ENCODE measurements at places on chromosomes 6 and 20.
A peak's percentile ranks its signal among the peaks of the same experiment; 100 is the strongest.

GRCh38 chr20:53699906-53700305 is 106.3 kb upstream of the ZNF217 start:
- DNase-seq: no peak

- no peak for DNase-seq
Measured at GRCh38 chr20:32672394-32672981, 1.3 kb downstream of the C20orf203 start.

GRCh38 chr6:170166511-170167122 is 124.3 kb downstream of the DLL1 start:
- peak; percentile 18 for DNase-seq

DNA sequence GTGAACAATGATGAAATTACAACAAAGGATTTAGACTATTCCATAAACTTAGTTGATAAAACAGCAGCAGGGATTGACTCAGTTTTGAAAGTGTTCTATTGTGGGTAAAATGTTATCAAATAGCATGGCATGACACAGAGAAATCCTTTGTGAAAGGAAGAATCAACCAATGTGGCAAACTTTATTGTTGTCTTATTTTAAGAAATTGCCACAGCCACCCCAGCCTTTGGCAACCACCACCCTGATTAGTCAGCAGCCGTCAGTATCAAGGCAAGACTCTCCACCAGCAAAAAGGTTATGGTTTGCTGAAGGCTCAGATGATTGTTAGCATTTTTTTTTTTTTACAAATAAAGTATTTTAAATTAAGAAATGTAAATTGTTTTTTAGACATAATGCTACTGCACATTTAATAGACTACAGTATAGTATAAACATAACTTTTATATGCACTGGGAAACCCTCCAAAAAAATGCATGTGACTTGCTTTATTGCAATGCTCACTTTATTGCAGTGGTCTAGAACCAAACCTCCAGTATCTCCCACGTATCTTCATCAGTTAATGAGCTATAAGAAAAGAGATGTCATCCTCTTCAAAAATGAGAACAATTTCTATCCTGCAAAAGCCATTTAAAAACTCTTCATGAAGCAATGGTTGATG is 162.7 kb downstream of the SOBP start:
- no peak for DNase-seq

- DNase-seq: no peak
Measured at GRCh38 chr20:13684566-13685222, 46.0 kb upstream of the TASP1 start.

DNA sequence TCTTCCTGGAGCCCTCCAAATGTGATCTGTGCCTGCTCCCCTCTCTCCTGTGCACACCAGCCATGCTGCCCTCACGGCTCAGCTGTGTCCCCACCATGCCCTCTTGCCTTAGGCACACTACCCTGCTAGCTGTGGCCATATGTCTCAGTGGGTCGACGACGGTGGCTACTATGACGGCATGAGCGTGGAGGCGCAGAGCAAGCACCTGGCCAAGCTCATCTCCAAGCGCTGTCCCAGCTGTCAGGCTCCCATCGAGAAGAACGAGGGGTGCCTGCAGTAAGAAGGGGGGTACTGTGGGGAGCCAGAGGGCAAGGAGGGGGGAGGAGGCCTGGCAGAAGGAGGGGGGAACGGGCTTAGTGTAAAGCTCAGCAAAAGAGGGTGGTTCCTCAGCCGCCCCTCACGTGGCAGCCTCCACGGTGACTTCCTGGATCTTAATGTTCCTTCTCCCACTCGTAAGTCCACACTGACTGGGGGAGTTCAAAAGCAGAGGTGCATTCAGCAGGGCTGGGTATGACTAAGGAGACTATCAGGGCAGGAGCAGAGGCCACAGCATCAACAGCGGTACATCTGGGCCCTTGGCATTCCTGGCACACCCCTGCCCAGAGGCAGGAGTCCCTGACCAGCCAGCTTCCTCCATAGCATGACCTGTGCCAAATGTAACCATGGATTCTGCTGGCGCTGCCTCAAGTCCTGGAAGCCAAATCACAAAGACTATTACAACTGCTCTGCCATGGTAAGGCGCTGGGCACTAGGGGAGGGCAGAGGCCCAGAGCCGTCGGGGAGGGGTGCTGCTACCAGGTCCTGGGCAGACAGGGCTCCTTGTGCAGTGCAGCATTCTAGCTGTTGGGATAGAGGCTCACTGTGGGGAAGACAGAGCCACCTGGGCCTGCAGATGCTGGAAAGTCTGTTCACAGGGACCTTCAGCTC is 8.0 kb downstream of the DNPH1 start:
- DNase-seq: no peak

DNA sequence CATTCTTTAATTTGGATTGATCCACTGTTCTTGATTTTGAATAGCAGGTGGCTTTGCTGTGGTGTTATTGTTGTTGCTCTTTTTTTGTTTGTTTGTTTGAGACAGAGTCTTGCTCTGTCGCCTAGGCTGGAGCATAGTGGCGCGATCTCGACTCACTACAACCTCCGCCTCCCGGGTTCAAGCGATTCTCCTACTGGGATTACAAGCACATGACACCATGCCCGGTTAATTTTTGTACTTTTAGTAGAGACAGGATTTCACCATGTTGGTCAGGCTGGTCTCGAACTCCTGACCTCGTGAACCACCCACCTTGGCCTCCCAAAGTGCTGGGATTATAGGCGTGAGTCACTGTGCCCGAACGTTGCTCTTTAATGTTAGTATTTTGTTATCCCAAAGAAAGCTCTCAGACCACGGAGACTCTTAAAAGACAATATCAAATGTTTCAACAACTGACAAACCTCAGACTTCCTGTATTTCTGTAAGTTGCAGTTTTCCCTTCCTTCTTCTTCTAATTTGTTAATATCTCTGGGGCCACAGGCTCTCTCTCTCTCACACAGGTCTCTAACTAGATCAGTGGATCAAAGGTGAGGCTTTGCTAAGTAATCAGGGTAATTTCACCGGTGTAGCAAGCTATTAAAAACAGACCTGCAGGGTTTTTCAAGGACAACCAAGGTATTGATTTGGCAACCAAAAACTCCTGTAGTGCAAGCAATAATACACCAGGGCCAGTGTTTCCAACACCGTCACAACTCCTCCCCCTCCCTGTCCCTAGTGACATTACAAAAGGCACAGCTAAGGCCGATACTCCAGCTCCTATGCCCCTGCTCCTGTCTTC is 48.8 kb upstream of the ZNF217 start:
- peak; percentile 53 for DNase-seq

DNA sequence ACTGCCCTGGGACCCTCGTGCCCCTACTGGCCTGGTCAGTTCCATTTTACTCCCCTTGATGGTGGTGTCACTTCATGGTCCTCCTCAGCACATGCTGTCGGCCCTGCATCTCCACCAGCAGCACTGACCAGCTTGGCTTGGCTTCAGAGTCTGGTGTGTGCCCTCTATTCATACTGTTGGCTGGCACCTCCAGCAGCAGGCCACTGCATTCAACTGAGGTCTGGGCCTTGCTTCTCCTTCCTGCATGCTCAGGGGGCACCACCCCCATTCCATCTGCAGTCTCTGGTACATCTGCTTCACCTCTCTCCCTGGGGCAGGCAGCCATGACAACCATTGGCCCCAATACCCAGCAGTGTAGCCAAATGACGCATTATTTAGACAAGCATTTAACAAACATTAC is 155.9 kb downstream of the SLC24A3 start:
- no peak for DNase-seq

GRCh38 chr20:1775117-1775516 is 117.5 kb upstream of the SIRPG start:
- DNase-seq: no peak

DNA sequence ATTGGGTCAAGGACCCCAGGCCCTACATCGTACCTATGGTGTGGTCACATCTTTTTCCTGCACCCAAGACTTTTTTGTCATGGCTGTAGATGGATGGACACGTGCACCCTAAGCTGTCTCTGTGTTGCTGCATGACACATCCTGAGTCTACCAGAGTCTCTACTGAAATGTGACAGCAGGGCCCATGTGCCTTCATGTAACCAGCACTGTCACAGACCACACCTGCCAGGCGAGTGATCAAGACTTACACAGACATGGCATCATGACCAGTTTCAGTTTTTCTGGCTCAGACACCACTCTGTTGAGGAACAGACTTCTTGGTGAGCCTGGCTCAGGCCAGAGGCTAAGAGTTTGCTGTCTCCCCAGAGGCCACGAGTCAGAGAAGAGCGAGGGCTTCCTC is 7.6 kb downstream of the PRND start:
- DNase-seq: no peak

DNA sequence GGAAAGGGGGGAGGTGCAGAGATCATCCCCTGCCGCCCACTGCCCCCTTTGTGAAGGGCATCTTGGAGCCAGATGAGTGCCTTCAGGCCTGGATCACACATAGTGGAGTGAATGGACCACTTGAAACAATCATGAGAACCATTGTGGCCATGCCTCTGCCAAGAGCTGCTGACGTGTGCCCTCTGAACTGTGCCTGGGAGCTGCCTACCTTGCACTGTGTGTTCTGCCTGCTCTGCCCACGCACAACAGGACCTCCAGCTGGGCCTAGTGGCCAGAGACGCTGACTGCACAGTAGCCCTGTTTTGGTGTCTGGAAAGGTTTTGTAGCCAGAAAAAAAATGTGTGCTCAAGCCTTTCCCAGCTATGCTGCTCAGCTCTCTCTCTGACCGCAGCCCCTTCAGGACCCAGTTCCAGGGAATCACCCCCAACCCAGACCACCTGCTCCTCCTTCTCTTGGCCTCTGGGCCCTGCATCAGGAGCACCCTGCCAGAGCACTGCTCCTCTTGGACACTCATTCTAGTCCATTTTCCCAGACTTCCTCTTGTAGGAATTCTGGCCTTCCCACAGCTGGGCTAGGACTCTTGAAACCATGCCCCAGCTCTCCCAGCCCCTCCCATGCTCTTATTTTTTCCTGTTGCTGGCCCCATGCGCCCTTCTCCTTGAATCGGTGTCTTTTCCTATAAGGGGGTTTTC is 1.6 kb upstream of the ADIG start:
- DNase-seq: no peak

DNA sequence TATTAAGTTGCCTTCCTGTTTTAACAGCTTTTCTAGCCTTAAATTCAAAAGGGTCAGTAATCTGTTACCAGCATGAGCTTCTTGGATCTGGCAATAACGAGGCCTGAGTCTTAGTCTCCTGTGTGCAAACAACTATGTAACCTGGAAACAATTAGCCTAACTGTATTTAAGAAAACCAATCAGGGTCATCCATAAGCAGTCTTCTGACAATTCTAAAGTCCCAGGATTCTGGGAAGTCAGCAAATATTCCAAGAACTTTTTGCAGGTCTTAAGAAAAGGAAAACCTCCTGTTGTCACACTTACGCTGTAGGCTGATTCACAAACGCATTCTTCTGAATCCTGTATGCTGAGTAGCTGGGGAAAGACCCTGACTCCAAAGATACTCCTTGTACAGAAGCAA is 90.4 kb downstream of the COL12A1 start:
- DNase-seq: no peak

- no peak for DNase-seq
Measured at GRCh38 chr20:60787276-60787675, 464.8 kb upstream of the CDH4 start.

DNA sequence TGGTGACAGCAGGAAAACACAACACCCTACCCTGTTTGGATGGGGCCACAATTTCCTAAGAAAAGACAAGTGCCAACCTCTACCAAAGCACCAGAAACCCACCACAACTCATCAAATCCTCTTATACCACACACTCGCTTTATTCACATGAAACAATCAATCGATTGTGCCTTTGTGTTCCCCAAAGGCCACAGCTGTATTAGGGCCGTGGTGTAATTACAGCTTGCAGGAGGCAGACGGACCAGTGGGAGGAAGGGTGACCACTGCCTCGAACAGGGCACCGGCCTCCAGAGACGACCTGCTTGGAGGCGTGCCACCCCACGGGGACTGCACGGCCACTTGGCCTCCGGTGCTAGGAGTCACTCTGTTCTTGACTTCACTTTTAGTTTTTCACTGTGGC is 264.1 kb downstream of the FOXC1 start:
- no peak for DNase-seq

DNA sequence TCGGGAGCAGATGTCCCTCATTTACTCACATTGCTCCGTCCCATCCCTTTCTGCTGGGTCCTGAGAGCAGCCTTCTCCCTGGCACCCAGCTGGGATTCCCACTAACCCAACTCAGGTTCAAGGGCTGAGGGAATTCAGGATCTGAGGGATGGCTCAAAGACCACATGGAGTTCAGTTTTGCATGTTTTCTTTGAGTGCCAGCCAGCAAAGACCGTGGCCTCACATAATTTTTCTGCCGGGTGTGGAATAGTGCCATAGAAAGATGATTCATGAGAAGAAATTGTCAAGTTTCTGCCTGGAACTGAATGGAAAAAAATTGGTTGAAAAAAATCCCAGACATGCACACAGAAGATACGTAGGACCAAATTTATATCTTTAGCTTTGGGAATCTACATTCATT is 168.6 kb downstream of the CD83 start:
- peak; percentile 70 for DNase-seq

DNA sequence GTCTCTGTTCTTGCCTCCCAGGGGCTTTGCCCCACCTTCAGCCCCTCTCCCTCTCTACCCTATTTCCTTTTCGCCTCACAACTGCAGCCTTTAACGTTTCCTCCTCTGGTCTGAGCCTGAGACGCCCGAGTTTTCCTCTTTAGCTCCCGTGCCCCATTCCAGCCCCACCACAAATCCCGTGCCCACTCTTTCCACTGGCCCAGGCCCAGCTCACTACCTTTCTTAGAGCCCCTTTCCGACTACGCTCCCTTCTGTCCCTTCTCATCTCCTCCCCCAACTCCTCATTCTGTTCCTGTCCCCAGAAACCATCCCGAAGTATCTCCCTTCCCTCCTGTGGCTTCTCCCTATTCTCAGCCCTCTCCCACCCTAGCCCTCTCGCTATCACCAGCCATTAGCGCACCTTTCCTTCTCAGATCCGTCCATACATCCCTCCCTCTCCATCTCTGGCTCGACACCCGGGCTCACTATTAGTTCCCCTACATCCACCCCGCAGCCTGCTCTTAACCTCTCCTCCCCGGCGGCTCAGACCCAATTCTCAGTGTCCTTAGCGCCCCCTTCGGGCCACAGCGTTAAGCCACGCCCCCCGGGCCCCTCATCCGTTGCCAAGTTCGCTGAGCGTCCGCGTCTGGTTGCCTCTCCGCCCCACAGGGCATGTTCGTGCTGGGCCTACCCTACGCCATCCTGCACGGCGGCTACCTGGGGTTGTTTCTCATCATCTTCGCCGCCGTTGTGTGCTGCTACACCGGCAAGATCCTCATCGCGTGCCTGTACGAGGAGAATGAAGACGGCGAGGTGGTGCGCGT is 2.7 kb downstream of the SLC32A1 start:
- DNase-seq: no peak

GRCh38 chr6:7628479-7628878 is 38.5 kb downstream of the SNRNP48 start:
- DNase-seq: no peak

DNA sequence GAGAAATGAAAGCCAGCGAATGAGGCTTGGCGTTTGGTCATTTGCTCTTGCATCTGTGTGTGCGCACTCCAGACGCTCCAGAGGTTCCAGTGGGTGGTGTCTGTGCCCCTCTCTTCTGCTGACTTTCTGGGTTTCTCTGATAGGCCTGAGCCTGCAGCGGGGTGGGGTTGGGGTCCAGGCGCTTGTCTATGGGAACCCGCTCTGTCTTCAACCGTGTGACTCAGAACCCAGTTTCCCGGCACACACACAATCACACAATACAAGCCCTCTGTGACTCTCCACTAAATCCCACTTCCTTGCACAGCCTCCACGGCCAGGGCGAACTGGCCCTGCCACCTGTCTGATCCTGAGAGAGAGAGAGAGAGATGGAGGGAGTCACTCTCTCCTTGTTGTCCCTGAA is 24.6 kb downstream of the RBM38 start:
- DNase-seq: no peak

GRCh38 chr6:33136310-33136900 is 55.9 kb downstream of the COL11A2 start:
- no peak for DNase-seq

- DNase-seq: no peak
Measured at GRCh38 chr20:32982617-32983458, 21.4 kb downstream of the SUN5 start.
